ENCODE measurements at places on chromosomes 2 and 18.

GRCh38 chr2:147182260-147182659 is 662.6 kb upstream of the ACVR2A start:
- DNase-seq, result no peak

GRCh38 chr2:168025487-168026202 is 221.8 kb downstream of the STK39 start:
- DNase-seq, result no peak

DNA sequence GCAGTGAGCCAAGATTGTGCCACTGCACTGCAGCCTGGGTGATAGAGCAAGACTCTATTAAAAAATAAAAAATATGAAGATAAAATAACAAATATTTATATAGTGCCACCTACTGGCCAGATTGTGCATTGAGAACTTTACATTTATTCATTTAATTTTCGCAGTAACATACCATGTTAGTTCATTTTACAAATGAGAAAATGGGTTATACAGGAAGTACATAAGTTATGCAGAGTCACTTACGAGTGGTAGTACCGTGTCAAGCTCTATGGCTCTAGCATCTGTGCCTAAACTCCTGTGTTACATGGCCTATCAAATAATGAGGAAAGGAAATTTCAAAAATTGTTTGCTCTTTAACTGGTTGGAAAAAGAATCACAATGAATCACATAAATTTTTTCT is 27.9 kb downstream of the RIF1 start:
- no peak for DNase-seq

DNA sequence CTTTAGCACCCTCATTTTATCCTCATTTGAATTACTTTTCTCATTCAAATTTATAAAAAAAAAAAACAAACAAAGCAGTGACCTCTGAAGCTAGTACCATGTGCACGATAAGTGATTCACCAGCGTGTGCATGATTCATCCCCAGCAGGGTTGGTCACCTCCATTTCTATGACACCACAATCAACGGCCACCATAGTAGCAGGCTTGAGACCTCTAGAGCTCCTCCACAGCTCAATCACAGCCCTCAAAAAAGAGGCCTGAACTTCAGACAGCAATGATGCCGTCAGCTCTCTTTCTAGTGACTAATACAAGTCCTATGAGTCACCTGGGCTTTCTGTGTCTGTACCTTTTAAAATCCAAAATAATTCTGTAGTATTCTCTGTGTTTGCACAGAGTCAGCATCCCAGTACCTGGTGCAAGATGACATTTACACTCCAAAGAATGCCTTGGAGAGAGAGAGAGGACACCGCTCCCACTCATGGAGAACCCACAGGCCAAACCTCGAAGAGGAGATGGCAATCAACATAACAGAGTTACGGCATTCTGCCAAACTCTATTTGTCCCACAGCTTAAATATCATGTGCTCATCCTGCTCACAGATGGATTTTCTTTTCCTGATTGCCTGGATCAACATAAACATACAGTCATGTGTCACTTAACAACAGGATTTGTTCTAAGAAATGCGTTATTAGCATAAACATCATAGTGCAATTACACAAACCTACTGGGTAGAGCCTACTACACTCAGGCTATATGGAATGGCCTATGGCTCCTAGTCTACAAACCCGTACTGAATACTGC is 58.7 kb downstream of the L3MBTL4 start:
- no peak for DNase-seq

DNA sequence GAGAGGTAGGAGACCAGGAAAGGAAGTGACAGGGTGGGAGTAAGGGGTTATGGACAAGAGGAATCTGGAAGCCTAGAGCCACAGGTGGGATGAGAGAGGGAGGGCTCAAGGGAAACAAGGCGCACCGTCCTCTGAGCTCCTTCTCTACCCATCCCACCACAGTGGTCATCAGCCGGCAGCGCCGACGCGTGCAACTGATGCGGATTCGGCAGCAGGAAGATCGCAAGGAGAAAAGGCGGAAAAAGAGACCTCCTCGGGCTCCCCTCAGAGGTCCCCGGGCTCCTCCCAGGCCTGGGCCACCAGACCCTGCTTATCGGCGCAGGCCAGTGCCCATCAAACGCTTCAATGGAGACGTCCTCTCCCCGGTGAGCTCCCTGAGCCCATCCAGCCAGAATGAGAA is 5.2 kb downstream of the TMEM198 start:
- no peak for DNase-seq

DNA sequence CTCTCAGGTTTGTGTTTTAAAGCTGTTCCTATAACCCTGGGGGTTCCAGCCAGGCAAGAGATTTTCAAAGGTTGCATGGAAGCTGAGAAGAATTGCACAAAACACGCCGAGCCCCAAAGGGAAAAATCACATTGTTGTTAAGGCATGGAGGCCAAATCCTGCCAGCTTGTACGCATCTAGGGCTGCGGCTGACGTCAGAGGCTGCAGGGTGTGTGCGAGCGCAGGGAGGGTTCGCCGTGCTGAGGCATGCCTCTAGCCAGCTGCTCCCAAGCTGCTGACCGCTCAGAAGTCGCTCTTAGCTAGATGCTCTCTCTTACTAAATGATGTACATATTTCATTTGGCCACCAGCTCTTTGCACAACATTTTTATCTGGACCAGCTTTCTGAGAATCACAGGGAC is 191.8 kb downstream of the LPIN1 start:
- no peak for DNase-seq

GRCh38 chr2:30984148-30984547 is 154.1 kb downstream of the GALNT14 start:
- DNase-seq, result no peak

DNA sequence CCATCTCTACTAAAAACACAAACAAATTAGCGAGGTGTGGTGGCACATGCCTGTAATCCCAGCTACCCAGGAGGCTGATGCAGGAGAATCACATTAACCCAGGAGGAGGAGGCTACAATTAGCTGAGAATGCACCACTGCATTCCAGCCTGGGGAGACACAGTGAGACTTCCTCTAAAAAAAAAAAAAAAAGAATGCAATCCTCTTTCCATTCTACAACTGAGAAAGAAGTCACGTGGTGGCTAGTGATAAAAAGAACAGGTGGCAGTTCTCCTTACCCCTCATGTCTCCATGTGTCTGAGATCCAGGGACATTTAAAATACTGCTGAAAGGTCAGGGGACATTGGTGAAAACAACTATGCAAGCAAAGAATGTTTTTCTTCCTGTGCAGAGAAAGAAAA is 24.4 kb upstream of the GPR39 start:
- DNase-seq, result no peak

DNA sequence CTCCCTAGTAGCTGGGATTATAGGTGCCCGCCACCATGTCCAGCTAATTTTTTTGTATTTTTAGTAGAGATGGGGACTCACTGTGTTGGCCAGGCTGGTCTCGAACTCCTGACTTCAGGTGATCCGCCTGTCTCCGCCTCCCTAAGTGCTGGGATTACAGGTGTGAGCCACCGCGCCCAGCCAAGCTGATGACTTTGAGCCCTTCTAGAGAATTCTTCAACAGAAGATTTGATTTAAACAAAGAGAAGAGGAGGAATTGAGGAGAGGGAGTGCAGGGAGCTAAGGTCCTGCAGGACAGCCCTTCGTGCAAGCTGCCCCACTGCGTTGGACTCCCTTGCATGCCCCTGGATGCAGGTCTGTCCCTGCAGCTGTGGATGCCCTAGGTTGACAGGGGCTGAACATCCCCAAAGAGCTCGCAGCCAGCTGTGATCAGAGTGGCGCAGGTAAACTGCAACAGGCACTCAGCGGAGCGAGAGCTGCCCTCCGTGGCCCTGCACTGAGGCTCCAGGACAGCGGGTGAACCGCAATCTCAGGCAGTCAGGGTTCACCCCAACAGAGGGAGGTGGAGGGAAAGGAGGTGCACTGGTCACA is 13.7 kb downstream of the ADRA2B start:
- peak; percentile 3 for DNase-seq

- no peak for DNase-seq
These were observed 447.3 kb downstream of the XIRP2 start for GRCh38 chr2:167335541-167335992.

DNA sequence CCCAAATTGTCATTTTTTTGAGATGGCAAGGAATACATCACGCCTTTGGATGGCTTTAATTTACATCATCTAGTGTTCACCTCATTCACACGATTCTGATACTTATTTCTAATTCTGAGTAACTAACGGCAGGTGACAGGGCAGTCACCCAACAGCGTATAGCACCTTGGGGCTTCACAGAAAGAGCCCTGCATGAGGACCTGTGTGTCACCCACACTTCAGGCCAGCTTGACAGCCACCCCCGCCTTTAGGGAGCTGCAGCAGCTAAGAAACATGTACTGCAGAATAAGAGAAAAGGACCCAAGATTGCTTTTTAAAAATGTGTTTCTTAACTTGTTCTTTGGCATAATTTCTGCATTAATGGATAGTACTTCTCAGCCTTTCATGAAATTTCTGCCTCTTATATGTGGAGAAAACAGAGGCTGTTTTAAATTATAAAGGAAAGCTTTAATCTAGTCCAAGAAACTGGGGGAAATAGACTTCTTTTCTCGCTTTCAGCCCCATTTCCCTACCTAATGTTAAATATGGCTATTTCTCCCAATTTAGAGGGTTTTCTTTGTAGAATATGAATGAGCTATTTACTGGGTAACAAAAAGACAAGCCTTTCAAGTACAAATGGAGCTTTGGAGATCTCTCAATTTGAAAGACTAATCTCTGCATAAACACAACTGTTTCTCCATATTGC is 245.1 kb downstream of the LDLRAD4 start:
- peak; percentile 14 for DNase-seq

GRCh38 chr18:70578480-70578879 is 289.6 kb downstream of the SOCS6 start:
- DNase-seq, result no peak

- DNase-seq, result no peak
These were observed 717.9 kb upstream of the SLC8A1 start for GRCh38 chr2:41169744-41170143.

GRCh38 chr2:127389778-127390435 is 2.1 kb upstream of the MAP3K2 start:
- no peak for DNase-seq

DNA sequence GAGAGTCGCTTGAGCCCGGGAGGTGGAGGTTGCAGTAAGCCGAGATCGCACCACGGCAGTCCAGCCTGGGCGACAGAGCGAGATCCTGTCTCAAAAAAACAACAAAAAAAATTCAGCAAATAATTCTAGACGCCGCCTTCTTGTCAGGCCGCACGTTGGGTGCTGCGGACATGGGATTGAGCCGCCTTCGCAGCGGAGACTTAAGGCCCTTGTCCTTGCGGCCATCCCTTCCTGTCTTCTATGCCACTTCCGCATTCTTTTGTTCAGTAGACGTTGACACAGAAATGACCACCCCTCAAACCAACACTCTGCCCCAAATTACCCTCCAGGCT is 15.8 kb downstream of the PTPN18 start:
- no peak for DNase-seq

DNA sequence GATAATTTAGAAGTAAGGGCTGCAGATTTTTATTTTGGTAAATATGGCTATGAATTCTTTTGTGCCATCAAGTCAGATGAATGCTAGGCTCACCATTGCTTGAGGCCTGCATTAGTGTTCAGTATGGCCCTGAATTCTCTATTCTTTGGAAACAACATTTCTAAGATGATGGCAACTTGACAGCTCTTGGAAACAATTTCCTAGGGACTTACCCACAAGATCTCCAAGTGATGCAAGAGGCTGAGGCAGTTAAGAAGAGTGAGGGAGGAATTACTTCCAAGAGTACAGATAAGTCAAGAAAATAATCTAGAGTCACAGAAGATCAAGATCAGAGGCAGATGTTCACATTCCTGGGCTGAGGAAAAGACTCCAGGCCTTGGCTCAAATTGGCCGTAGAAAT is 129.1 kb downstream of the NRP2 start:
- no peak for DNase-seq

- no peak for DNase-seq
These were observed 128.3 kb upstream of the SPATS2L start for GRCh38 chr2:200177971-200178911.

DNA sequence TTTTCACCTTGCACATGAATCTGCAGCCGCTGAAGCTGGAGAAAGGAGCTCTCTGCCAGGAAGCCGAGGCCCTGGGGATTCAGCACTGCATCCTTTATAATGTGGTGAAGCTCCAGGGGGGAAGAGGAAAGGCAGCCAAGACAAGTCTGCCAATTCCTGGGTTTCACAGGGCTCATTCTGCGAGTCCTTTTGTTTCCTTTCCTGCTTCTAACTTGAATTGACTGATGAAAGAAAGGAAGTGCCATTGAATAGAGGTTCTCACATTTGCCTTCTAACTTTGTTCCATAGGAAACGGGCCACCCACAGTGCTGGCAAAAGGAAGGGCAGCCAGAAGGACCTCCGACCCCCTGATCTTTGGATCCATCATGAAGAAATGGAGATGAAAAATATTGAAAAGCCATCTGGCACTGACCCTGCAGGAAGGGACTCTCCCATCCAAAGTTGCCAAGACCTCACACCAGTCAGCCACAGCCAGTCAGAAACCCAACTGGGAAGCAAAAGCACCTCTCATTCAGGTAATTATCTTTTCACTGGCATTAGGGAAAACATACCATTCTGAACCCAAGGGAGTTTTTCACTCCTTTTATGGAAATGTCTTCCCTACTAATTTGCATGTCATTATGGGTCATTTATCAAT is 765.4 kb downstream of the MBD2 start:
- DNase-seq, result no peak

GRCh38 chr2:130807659-130808385 is 28.9 kb upstream of the ARHGEF4 start:
- DNase-seq, result peak; percentile 53

GRCh38 chr2:229431327-229431954 is 160.4 kb upstream of the PID1 start:
- no peak for DNase-seq

- peak; percentile 39 for DNase-seq
These were observed 9.6 kb upstream of the MTA3 start for GRCh38 chr2:42558827-42559226.

DNA sequence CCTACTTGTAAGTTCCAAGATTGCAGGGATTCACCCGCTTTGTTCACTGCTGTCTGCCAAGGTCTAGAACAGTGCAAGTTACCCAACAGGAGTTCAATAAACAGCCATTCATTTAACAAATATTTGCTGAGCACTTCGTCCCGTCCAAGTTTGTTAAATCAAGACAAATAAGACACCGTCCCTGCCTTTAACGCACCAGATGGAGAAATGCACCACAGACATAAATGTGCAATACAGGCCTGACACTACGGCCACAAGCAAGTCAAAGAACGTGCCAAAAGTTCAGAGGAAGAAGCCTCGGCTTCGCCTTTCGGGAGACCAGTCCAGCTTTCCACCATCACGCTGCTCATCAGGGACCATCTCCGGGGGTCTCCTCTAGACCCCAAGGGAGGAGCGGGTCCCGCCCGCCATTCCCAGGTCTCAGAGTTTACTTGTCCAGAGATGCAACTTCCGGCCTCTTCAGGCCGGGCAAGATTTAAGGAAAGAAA is 429 bp downstream of the C2orf76 start:
- DNase-seq, result no peak

DNA sequence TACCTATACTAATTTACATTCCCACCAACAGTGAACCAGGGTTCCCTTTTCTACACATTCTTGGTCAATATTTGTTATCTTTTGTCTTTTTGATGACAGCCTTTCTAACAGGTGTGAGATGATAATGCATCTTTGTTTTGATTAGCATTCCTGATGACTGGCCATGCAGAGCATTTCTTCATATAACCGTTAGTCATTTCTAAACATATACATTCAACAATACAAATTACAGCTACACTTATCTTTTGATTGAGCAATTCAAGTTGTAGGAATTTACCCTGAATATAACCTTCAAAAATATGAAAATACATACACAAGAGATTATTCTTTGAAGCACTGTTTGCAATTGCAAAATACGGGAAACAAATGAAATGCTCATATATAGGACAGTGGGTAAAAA is 94.9 kb downstream of the TMEM131 start:
- no peak for DNase-seq
